ENCODE measurements at places on chromosomes 2 and 18.
A peak's percentile ranks its signal among the peaks of the same experiment; 100 is the strongest.

GRCh38 chr2:106085181-106085940 lies 108.7 kb downstream of the UXS1 start:
- peak; percentile 59 for DNase-seq

DNA sequence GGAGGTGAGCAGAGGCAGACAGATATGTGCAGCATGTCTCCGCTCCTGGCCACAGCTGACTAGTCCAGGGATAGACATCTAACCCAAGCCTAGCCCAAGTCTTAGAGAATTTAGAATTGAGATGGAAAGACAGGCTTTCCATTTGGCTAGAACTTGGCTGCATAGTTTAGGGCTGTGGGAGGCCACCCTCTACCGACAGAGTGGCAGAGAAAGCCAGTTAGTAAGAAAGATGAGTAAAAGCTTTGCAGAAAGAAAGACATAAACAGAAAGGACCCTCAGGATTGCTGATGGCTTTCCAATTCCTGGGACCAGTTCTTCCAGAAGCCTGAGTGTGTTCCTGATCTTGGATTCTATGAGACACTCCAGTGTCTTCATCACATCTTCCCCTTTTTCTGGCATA lies 62.1 kb downstream of the DYM start:
- no peak for DNase-seq

- DNase-seq = no peak
Observed at GRCh38 chr2:118668431-118669424, 178.7 kb downstream of the EN1 start.

DNA sequence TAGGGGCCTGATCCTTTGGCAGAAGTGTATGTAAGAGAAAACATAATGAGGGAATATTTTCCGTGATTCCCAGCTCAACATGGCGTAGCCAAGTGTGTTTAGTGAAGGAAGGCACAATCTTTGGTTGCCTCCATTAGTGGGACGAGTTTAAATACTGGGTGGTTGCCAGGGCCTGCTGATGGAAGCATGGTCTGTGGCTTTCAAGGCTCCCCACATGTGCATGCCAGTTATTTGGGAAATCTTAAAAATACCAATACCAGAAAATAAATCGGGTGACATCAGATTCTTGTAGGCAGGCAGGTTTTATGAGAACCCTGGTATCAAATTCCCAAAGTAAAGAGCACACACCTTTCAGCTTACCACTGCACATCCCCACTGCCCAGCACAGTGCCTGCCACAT lies 7.1 kb downstream of the MYL12A start:
- no peak for DNase-seq

DNA sequence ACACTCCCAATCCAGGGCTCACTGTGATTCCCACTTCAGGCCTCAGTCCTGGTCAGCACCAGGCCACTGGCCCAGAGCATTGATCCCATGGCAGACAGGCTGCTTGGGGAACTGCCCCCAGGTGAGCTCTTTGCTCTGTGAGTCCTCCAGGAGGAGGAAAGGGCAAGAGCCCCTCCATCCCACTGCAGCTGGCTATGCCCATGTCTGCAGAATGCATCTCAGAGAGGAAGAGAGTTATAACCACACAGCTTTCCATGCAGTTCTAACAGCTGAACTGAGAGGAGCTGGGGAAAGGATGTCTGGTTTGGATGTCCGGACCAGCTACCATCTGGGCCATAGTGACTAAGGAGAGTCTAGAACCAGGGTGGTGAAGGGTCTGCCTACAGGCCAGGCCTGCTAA lies 230.3 kb downstream of the DYSF start:
- no peak for DNase-seq

- no peak for DNase-seq
Observed at GRCh38 chr2:98478088-98478551, 33.5 kb downstream of the INPP4A start.

GRCh38 chr18:3725115-3725514 lies 275.1 kb downstream of the TGIF1 start:
- no peak for DNase-seq

DNA sequence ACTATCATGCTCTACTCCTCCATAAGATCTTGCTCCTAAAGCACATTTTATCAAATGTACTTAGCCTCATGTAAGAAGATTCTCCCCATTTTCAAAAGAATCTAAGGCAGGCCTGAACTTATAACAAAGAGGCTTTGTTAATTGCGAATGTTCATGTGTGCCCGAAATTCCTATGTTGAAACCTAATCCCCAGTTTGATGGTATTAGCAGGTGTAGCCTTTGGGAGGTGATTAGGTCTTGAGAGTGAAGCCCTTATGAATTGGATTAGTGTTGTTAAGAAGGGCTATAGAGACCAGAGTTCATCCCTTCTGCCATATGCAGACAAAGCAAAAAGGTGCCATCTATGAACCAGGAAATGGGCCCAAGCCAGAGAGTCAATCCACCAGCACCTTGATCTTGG lies 234.5 kb downstream of the PAX3 start:
- no peak for DNase-seq

Measured in large intestine (tissue), 12 donors.